ENCODE measurements at places on chromosomes 13 and 19. TPM values are rescaled to one million over a fixed set of nuclear protein-coding genes. Genes with fewer than 3 reads are reported as not detected.

Gene PTPRH
- 0.13 TPM for total RNA-seq

Gene PCP2
- total RNA-seq = not detected

Gene SULT2A1
- total RNA-seq = not detected

Gene FAM216B
- total RNA-seq = not detected

Gene KIR2DL4
- total RNA-seq = not detected

Gene MAP4K1
- total RNA-seq = not detected

Gene ZNF493
- 14.2 TPM for total RNA-seq

Gene TIMM29
- total RNA-seq = 29.5 TPM

Gene SBK3
- 0.13 TPM for total RNA-seq

Gene PLPPR3
- total RNA-seq = 0.38 TPM

Gene RNF17
- not detected for total RNA-seq

Gene CYP2F1
- not detected for total RNA-seq

Gene ZNF358
- 8.3 TPM for total RNA-seq

Gene FUT2
- not detected for total RNA-seq

Gene TMEM255B
- 51.7 TPM for total RNA-seq

Gene PARP4
- total RNA-seq = 32.1 TPM

Gene BCL2L12
- 4.0 TPM for total RNA-seq

Gene ZAR1L
- total RNA-seq = not detected

Gene ILF3
- total RNA-seq = 98.0 TPM

Gene CCL25
- total RNA-seq = not detected

Gene ZNF730
- total RNA-seq = 1.3 TPM

Gene HNRNPA1L2
- 2.2 TPM for total RNA-seq

Gene LMTK3
- total RNA-seq = under 0.01 TPM

Gene TEX26
- total RNA-seq = not detected

Gene PROZ
- total RNA-seq = not detected

Gene BAX
- total RNA-seq = 95.6 TPM

Gene POLR1G
- total RNA-seq = 7.0 TPM

Gene WDR88
- not detected for total RNA-seq

Gene GNG14
- total RNA-seq = not detected

Gene AKAP8L
- 33.0 TPM for total RNA-seq

Gene PLIN5
- total RNA-seq = 3.5 TPM

Gene FPR3
- 0.13 TPM for total RNA-seq

Gene APC2
- total RNA-seq = under 0.01 TPM

Gene CEACAM8
- total RNA-seq = not detected

Gene FCAR
- total RNA-seq = not detected

Gene CEBPG
- total RNA-seq = 26.3 TPM

Gene ZNF154
- total RNA-seq = 0.13 TPM

Gene GJB2
- total RNA-seq = not detected

Gene TMEM147
- 52.1 TPM for total RNA-seq

Gene PDX1
- total RNA-seq = not detected

Gene EDNRB
- 86.3 TPM for total RNA-seq

Gene SELENOV
- not detected for total RNA-seq

Gene C19orf67
- total RNA-seq = not detected

Gene DCLK1
- 10.5 TPM for total RNA-seq

Gene ZFP82
- total RNA-seq = 3.2 TPM

Gene SYT3
- total RNA-seq = under 0.01 TPM

Gene TSSK6
- total RNA-seq = 0.26 TPM

Gene KASH5
- not detected for total RNA-seq

Gene ZSWIM4
- total RNA-seq = 8.5 TPM

Gene ERFL
- total RNA-seq = not detected

Gene ZNF567
- 3.9 TPM for total RNA-seq

Gene COL4A2
- total RNA-seq = 1,224 TPM

Gene SSC5D
- total RNA-seq = under 0.01 TPM

Gene HSD11B1L
- total RNA-seq = 3.3 TPM

Gene SLAIN1
- total RNA-seq = 5.1 TPM

Gene POLR2I
- 117 TPM for total RNA-seq

Gene UBE2L5
- not detected for total RNA-seq

Gene CCDC169
- total RNA-seq = 0.63 TPM

Gene ZNF773
- total RNA-seq = 12.1 TPM
